ENCODE measurements at places on chromosomes 2 and 18. TPM values are rescaled to one million over a fixed set of nuclear protein-coding genes. Genes with fewer than 3 reads are reported as not detected.

The UGT1A10 gene
- 54.9 TPM for total RNA-seq

The AGXT gene
- total RNA-seq, result 0.82 TPM

DNA sequence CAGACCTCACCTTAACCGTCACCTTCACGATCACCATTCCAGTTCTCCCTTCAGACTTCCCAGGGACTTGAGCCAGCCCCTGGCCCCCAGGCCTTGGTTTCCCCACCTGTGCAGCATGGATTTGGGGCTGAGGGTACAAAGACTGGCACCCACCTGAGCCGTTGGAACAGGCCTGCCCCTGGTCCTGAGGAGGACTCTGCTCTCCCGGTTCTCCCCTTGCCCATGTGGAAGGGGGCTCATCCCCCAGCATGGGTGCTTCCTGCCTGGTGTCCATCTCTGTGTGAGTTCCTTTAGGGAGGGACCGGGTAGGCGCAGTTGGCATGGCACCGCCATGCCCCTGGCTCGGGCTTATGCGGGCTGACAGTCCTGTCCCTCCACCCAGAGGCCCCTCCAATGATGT lies 10.9 kb upstream of the GPR35 start:
- no peak for DNase-seq
- no peaks in the 10 kb centered on the region for H3K27me3 ChIP-seq
- peaks cover 17% of the 10 kb centered on the region for H3K36me3 ChIP-seq
- H3K27ac ChIP-seq, result no peak overlapping the region
- no peak overlapping the region for H3K4me3 ChIP-seq
- H3K4me1 ChIP-seq, result no peaks in the 10 kb centered on the region

GRCh38 chr2:67919490-67919889 lies 143.3 kb downstream of the C1D start:
- no peaks in the 10 kb centered on the region for H3K27me3 ChIP-seq
- H3K36me3 ChIP-seq, result no peaks in the 10 kb centered on the region
- no peak for DNase-seq
- no peak overlapping the region for H3K27ac ChIP-seq
- H3K4me1 ChIP-seq, result no peaks in the 10 kb centered on the region

GRCh38 chr2:157984866-157985265 lies 108.7 kb upstream of the ACVR1 start:
- no peak for DNase-seq
- H3K4me1 ChIP-seq, result no peaks in the 10 kb centered on the region

DNA sequence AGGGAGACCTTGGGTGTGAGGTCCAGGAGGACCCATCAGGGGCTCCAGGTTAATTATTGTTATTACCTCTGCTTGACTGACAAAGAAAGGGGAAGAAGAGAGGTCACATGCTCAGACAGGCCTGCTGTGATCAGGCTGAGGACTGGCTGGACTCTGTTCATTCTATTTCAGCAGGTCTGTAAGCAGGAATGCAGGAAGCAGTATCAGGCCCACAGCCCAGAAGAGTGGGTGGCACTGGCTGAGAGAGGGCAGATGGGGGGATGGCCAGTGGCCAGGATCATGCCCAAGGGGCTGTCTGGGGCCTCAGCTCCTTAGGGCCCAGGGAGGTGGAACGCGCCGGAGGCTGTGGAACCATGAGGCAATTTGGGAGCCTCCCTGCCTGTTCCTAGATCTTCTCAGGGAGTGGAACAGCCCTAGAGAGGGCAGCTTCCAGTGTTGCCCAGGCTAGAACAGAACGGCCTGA lies 43.7 kb upstream of the ZBTB7C start:
- no peaks in the 10 kb centered on the region for H3K27me3 ChIP-seq
- H3K4me3 ChIP-seq, result no peak overlapping the region
- no peaks in the 10 kb centered on the region for H3K4me1 ChIP-seq
- no peak for DNase-seq
